CD4-positive, alpha-beta T cell treated with Interleukin-15 for 1 hour (primary cell): ENCODE measurements at places on chromosomes 2 and 18.

DNA sequence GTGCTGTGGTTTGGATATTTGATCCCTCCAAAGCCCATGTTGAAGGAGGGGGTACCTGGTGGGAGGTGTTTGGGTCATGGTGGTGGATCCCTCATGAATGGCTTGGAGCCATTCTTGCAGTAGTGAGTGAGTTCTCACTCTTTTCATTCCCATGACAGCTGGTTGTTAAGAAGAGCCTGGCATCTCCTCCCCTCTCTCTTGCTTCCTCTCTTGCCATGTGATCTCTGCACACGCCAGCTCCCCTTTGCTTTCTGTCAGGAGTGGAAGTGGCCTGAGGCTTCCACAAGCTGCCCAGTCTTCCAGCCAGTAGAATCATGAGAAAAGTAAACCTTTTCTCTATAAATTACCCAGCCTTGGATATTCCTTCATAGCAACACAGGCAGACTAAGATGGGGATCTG, 8.6 kb downstream of the ADD2 start:
- DNase-seq: no peak

DNA sequence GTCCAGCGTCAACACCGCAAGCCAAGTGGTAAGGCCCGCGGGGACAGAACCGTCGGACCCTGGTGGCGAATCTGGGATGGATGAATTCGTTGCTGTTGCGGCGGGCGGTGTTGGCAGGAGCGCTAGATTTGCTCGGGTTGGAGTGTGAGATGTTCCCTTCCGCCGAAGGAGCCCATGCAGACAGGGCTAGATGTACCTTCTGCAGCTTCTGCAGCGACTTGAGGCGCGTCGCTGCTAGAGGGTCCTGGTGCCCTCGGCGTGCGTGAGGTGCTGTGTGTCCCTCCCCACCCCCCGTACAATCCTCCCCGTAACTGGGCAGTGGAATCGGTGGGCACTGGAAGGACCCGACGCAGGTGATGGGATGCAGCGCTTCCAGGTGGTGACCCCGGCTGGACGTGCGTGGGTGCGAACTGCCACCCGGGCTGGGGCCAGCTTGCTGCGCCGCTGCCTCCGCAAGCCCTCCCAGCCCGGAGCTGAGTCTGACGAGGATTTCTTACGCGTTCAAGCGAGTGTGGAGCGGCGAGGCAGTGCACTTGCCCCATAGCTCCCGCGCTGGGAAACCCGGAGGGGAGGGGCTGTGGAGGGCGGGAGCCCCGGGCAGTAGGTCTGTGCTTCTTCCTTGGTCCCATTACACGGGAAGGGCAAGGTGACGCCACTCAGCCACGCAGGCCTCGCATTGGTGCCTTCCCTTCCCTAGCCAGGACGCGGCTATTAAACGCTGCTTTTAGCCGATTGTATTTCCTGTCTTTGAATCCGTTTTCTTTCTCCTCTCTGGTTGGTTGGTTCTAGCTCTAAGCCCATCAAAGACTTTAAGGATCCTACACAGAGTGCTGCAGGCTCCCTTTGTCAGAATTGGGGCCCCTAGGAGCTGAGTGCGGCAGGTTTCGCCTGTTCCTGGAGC, 34.2 kb downstream of the CHRNA1 start:
- no peak for DNase-seq

GRCh38 chr2:73418343-73418742, 32.7 kb downstream of the ALMS1 start:
- no peak for DNase-seq

DNA sequence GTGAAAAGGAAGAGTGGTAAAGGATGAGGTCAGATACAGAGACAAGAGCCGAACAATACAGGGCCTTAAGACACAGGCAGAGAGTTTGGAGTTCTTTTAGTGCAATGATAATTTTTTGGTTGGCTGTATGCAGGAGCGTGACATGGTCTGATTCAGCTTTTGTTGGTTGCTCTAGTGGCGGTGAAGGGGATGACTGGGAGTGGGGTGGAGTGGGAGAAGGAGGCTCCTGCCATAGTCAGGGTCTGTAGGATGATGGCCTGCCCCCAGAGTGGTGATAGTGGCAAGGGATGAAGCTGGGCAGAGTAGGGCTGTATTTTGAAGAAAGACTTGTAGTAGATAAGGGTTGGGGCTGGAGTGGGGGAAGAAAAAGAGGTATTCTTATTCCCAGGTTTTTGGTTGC, 306.6 kb upstream of the VWC2L start:
- DNase-seq: no peak

- DNase-seq: no peak
Measured at GRCh38 chr2:105919191-105919811, 174.6 kb downstream of the NCK2 start.

DNA sequence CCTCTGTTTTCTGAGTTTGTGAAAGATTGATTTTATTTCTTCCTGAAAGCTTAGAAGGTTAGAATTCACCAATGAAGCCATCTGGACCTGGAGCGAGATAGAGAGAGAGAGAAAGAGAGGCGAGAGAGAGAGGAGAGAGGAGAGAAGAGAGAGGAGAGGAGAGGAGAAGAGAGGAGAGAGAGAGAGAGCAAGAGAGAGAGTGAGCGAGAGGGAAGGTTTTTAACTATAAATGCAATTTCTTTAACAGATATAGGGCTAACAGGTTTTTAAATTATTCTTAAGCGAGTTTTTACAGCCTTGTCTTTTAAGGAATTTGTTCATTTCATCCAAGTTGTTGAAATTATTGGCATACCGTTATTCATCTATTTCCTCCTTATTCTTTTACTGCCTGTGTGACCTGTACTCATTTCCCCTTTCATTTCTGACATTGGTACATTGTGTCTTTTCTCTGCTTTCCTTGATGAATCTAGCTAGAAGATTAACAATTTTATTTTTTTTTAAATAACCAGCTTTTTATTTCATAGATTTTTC, 56.1 kb downstream of the BABAM2 start:
- no peak for DNase-seq

- DNase-seq: no peak
Measured at GRCh38 chr2:39290433-39290832, 46.7 kb upstream of the CDKL4 start.

- DNase-seq: no peak
Measured at GRCh38 chr2:221505605-221506004, 66.5 kb downstream of the EPHA4 start.

DNA sequence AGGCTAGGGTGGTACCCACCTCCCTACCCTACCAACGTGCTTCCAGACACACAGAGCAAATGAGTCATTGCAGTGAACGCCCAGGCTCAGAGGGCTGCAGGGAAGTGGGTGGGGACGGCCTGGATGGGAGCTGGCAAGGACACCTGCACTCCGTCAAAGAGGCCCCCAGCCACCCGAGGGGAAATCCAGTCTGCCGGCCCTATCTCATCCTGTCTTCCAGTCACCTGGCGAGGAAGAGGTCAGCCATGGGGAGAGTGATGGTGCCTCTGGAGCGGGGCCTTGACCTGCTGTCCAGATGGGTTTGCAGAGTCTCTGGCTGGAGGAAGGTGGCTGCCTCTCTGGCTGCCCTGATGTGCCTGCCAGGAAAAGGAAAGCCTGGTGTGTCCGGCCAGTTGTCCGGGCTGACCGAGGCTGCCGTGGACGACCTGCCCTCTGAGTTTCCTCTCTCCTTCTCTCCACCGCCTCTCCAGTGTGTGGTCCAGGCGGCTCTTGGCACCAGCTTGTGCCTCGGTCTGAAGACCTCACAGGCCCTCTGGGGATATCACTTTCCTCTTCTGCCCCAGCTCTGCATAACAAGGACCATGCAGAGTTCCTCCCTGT, 209.7 kb upstream of the COPS8 start:
- DNase-seq: no peak

DNA sequence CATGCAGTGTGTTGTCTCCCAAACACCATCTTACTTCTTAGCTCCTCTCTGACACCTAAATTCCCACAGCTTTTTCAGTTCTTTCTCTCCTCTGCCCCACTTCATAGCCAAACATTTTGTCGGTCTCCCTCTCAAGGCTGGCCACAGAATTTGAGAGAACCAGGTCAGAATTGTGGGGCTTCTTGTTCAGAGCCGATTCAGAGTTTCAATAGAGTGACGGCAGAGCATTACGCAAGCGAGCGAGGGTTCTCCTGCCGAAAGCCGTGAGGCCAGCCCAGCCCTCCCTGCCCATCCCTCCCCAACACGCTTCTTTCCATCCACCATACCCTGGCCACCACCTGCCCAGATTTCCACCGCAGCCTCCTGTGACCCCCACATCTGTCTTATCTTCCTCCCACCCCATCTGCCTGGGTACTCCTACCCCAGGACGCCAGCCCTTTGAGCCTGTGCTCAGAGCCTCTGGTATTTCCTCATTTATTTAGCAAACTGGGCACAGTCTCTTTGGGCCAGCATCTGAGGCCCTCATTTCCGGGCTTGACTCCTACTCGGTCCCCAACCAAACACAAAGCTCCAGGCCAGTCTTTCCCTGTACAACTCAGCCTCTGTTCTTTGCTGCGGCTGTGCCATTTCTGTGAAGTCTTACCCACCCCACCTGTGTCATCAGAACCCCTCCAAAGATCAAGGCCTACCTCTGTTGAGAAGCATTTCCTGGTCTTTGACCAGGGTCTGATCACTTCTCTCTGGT, 70.0 kb upstream of the MAP4K4 start:
- peak; percentile 38 for DNase-seq

DNA sequence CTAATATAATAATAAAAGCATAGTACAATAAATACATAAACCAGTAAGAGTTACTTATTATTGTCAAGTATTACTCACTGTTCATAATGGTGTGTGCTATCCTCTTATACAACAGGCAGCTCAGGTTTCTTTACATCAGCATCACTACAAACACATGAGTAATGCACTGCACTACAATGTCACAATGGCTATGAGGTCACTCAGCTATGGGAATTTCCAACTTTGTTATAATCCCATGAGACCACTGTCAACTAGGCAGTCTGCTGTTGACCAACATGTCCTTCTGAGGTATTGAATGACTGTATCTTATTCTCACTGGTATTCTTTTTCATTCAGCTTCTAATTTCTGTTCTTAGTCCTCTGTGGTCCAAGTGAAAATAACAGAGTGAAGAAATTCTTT, 250.4 kb upstream of the DSEL start:
- DNase-seq: no peak

DNA sequence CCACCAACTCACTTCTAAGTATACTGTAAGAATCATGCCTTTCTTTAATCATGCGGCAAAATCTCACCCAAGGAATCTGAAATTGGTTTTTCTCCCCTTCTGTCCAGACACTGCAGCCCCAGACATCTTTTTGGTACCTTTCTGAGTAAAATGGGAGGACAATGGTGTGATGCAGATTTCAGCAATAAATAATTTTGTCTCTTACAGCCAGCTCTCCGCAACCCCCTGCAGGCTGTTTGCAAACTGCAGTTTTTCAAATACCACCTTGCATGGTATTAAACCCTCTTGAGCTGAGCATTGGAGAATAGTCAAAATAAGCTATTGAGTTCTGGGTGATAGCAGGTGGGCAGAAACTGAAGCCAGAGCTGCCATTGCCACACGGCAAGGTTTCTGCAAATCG, 32.2 kb downstream of the GPR39 start:
- DNase-seq: no peak

GRCh38 chr18:64294967-64295366, 146.1 kb upstream of the LINC00305 start:
- no peak for DNase-seq

- DNase-seq: no peak
Measured at GRCh38 chr2:101766871-101767739, 69.6 kb downstream of the MAP4K4 start.

GRCh38 chr2:65299246-65299645, 71.6 kb downstream of the ACTR2 start:
- DNase-seq: no peak
